ENCODE measurements at places on chromosomes 11 and 22.

DNA sequence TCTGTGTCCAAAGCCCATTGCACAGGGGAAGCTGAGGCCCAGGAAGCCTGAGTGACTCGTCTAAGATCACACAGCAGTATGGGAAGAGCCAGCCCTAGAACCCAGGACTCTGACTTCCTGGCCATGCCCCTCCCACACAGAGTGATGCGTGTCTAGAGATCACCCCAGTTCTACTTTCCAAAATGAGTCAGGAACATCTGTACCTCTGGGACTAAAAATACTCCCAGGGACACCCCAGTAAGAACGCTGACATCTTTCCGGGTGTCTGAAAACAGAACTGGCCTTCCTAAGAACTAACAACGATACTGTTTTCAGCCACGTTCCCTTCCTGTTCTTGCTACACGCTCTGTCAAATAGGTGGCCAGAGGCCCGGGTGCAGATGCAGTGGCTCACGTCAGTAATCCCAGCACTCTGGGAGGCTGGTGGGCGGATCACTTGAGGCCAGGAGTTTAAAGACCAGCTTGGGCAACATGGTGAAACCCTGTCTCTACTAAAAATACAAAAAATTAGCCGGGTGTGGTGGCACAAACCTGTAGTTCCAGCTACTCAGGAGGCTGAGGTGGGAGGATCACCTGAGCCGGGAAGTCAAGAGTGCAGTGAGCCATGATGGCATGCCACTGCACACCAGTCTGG lies 21.7 kb upstream of the PDGFB start:
- no peak for DNase-seq

DNA sequence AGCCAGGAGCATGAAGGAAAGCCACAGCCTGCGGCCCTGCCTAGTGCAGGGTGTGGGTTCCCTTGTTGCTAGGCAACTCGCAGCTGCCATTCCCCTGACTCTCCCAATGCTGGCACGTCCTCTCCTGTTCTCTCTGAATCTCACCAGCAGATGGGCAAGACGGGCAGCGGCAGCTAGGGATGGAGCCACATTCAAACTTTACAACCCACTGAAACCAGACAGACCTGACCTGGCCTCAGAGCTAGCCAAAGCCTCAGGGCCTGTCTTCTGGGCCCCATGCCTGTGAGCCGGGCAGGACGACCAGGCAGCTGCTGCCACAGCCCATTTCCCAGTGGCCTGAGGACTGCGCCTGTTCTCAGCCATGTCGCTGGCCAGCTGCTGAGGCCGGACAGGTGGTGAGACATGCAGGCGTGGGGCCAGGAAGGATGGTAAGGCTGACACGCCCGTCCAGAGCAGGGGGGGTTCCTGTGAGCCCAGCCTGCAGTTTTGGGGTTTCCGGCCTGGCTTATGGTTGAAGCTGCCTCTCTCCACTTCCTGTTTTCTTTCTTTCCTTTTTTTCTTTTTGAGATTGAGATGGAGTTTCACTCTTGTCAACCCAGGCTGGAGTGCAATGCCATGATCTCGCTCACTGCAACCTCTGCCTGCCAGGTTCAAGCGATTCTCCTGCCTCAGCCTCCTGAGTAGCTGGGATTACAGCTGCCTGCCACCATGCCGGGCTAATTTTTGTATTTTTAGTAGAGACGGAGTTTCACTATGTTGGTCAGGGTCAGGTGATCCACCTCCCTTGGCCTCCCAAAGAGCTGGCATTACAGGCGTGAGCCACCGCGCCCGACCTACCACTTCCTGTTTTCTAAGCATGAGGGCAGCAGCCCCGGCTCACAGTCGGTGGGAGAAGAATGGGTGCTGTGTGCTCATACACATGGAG lies 4.1 kb downstream of the SUN2 start:
- DNase-seq = no peak

- peak; percentile 54 for DNase-seq
Measured at GRCh38 chr11:73376803-73377629, 817 bp downstream of the RELT start.

DNA sequence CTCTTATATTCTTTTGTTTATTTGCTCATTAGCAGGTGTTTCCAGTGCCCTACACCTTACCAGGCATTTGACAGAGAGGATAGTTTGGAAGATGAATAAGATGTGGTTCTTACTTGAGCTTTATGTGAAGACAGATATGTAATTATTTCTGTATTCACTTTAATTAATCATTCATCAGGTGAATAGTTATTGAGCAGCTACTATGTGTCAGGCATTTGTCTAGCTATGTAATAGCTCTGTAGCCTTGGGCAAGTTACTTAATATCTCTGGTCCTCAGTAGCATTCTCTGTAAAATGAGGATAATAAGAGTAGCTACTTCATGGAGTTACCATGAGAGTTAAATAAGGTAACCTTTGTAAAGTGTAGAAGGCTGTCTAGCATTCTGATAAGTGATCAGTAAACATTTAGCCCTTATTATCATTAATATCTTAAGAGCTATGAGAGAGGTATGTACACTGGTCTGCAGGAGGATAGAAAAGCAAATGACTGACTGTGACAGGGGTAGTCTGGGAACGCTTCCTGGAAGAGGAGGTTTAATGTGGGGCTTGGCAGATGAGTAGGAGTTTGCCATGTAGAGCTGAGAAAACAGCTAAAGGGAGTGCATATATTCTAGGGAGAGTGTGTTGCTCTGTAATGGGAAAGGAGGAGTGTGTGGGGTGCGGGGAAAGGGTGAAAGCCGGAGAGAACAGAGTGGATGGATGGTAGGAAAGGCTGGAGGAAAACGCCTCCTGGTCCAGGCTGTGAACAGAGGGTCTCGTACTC lies 56.1 kb downstream of the MICAL2 start:
- no peak for DNase-seq

DNA sequence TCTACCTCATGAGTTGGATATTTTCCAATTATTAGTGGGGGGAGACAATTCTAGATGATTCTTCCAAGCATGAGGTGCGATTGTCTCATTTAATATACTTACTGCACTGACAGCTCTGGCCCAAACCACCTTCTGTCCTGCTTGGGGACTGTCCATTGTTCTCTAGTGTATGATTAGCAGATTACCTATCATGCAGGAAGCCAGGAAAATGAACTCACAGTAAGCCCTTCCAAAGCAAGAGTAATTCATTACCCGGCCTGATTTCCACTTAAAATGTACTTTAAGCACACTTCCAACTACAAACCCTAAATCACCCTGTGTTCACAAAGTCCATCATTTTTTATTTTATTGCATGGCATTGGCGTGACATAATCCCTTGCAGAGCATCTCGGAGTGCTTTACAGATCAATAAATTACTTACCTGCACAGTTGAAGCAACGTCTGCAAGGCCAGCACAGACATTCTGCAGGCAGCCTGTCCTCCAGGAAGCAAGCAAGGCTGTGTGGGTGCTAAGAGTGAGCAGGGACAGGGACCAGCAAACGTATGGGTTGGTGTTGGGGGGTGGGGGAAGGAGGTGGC lies 838.2 kb downstream of the NTM start:
- DNase-seq = no peak
